ENCODE measurements at places on chromosomes 2 and 18.

- H3K27ac ChIP-seq = no peak overlapping the region
- no peaks in the 10 kb centered on the region for H3K27me3 ChIP-seq
- H3K36me3 ChIP-seq = no peaks in the 10 kb centered on the region
- H3K4me3 ChIP-seq = no peak overlapping the region
- no peaks in the 10 kb centered on the region for H3K4me1 ChIP-seq
Observed at GRCh38 chr2:46422717-46423394, 56.5 kb upstream of the TMEM247 start.

- H3K36me3 ChIP-seq = no peaks in the 10 kb centered on the region
- no peaks in the 10 kb centered on the region for H3K27me3 ChIP-seq
- H3K27ac ChIP-seq = no peak overlapping the region
- H3K4me1 ChIP-seq = no peaks in the 10 kb centered on the region
- DNase-seq = no peak
Observed at GRCh38 chr18:31454066-31454708, 6.6 kb downstream of the DSG3 start.

DNA sequence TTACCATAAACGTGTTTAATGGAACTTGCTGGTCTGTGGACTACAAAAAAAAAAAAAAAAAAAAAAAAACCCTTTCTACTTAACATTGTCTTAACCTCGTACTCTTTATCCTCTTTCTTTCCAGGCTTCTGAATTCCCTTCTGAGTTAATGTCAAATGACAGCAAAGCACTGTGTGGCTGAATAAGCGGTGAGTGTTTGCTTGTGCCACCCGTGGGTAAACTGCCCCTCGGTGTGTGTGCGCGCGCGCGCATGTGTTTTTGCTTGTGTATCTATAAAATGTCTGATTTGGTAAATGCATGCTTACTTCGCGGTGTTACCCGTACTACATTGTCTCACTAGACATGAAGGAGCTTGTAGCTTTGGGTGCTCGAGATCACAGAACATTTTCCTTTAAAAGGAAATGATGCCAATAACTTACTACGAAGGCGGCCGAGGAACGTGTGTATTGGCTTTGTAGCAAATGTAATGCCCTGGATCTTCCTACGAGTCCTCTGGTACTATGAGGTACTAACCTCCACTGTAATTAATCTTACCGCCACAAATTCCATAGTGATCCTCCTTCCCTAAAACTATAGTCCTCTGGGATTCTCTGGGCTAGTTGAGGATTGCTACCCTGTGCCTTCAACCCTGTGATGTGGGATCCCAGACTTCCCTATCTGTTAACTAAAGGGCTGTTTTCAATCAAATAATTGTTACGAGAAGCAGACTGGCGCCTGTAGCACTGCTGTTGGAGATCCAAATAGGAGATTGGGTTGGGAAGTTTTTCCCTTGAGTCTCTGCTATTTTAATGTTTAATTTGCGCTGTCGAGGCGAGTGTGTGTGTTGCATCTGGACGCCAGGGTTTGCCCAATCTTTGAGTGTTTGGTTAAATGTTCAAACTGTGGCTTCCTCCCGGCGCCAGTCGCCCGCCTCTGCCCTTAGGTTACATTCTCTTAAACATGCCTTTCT, 1.1 kb downstream of the ID2 start:
- no peaks in the 10 kb centered on the region for H3K4me1 ChIP-seq
- DNase-seq = peak; percentile 19
- H3K27me3 ChIP-seq = no peaks in the 10 kb centered on the region

DNA sequence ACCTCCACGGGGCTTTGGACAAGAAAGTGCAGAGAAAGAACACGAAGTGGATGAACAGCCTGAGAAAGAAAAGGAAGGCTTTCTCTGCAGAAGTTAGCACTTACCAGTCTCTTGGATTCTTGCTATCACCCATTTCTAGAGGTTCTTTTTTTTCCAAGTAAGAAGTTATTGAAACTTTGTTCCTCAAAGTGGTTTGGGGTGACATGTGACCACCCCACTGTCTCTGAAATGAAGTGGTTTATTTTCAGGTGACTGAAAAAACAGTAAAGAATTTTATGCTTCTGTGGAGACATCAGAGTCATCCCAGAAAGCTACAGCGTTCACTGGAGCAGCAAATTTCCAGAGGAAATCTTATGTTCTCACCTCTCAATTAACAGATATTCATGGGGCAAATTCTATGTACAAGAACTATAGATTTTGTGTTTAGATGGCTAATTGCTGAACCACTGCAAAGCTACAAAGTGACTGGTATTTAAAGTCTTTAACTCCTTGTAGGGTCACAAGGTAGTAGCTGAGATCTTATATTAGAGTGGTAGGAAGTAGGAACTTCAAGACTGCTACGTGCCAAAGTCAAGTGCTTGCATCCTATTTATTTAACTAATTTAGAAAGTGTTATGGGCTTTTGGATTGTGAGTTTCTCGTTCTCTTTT, 267.5 kb downstream of the TGIF1 start:
- H3K4me3 ChIP-seq = no peak overlapping the region
- peaks cover 29% of the 10 kb centered on the region for H3K4me1 ChIP-seq
- no peaks in the 10 kb centered on the region for H3K27me3 ChIP-seq
- no peaks in the 10 kb centered on the region for H3K36me3 ChIP-seq
- DNase-seq = no peak
- no peak overlapping the region for H3K27ac ChIP-seq

DNA sequence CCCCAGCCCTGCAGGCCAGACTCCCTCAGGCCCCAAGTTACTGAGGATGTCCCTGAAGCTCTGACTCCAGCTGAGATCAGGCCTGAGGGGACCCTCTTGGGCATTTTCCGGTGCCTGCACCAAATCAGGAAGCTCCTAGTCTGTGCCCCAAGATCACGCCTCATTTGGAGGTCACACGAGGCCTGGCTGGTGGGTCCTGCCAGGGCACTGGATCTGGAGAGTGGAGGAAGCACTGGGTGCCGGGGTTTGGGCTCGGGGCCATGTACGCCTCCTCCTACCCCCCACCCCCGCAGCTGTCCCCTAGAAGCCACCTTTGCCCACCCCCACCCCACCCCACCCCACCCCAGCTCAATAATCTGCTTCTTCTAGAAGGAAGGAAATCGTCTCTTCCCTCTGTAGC, 16.2 kb downstream of the SH2D6 start:
- H3K27ac ChIP-seq = no peak overlapping the region
- H3K4me3 ChIP-seq = no peak overlapping the region
- no peak for DNase-seq
- H3K27me3 ChIP-seq = no peaks in the 10 kb centered on the region

DNA sequence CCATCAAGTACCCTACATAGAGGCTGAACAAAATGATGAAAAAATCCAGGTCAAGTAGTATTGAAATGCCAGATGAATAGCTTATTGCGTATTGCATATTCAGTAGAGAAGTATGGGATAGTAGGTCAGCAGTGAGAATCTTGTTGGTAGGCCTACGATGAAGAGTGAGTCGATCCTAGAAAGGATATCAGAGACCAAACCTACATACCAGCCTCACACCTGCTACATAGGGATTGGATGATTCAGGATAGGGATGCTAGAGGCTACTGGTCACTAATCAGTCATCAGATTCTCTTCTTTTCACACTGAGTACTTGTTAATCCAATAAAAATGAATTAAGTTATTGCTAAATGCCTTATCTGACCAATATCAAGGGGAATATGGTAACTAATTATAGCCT, 274.5 kb downstream of the DSEL start:
- H3K27ac ChIP-seq = no peak overlapping the region
- H3K4me1 ChIP-seq = no peaks in the 10 kb centered on the region
- DNase-seq = no peak
- no peaks in the 10 kb centered on the region for H3K27me3 ChIP-seq

GRCh38 chr2:187477051-187477450, 29.0 kb upstream of the CALCRL start:
- H3K27me3 ChIP-seq = no peaks in the 10 kb centered on the region
- H3K4me3 ChIP-seq = no peak overlapping the region
- peaks cover 10% of the 10 kb centered on the region for H3K36me3 ChIP-seq
- H3K27ac ChIP-seq = no peak overlapping the region
- no peak for DNase-seq

GRCh38 chr2:154620471-154620870, 78.0 kb upstream of the KCNJ3 start:
- no peak overlapping the region for H3K4me3 ChIP-seq
- no peaks in the 10 kb centered on the region for H3K27me3 ChIP-seq
- H3K4me1 ChIP-seq = no peaks in the 10 kb centered on the region
- no peak for DNase-seq
- no peaks in the 10 kb centered on the region for H3K36me3 ChIP-seq
- H3K27ac ChIP-seq = no peak overlapping the region

- H3K27me3 ChIP-seq = no peaks in the 10 kb centered on the region
- no peaks in the 10 kb centered on the region for H3K36me3 ChIP-seq
- no peak overlapping the region for H3K4me3 ChIP-seq
- H3K27ac ChIP-seq = no peak overlapping the region
- peak; percentile 14 for DNase-seq
Observed at GRCh38 chr18:75161256-75162028, 47.5 kb downstream of the PTGR3 start.

DNA sequence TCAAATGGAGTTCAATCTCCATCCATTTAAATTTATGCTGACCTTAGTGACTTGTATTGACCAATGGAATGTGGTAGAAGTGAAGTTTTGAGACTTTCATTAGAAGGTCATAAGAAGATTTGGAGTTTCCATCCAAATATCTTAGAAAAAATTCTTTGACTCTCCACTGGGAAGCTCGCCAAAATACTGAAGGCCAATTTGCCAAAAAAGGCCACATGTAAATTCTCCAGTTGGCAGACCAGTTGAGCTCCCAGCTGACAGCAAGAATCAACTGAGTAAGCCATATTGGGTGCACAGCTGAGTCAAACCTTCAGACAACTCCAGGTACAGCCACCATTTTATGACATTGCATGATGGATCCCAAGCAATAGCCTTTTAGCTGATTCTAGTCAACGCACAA, 228.3 kb upstream of the SETBP1 start:
- no peak for DNase-seq
- no peaks in the 10 kb centered on the region for H3K36me3 ChIP-seq
- no peaks in the 10 kb centered on the region for H3K4me1 ChIP-seq
- no peaks in the 10 kb centered on the region for H3K27me3 ChIP-seq
- no peak overlapping the region for H3K27ac ChIP-seq

GRCh38 chr2:72993147-72993932, 76.0 kb downstream of the EMX1 start:
- peaks cover 11% of the 10 kb centered on the region for H3K36me3 ChIP-seq
- no peak overlapping the region for H3K27ac ChIP-seq
- H3K4me1 ChIP-seq = peaks cover 2% of the 10 kb centered on the region
- H3K27me3 ChIP-seq = no peaks in the 10 kb centered on the region
- H3K4me3 ChIP-seq = no peak overlapping the region

DNA sequence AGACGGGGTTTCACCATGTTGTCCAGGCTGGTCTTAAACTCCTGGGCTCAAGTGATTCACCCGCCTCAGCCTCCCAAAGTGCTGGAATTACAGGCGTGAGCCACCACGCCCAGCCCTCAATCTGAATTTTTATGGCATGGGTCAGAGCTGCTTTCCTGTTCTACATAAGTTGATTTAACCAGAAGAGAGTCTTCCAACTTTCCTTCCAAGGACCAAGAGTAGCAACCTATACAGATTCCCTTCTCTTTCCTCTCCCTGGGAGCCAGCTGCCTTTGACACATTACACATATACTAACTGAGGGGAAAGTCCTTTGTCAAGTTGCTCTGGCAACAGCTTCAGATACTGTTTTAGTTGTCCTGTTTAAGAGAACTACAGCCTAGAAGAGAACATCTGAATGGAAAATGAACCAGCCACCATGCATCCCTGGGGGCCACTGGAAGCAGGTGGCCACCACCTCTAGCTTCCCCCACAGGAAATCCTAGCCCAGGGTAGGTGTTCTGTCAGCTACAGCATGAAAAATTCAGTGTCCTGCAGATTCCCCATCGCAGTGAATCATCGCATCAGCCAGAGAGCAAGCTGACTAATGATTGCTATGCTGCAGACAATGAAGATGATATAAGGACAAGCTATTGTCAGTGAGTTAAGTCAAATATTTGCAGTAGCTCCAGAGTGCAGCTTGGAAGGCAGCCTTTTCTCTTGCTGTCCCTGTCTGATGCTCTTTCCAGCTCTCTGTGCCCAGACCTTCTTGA, 62.9 kb downstream of the POMC start:
- no peaks in the 10 kb centered on the region for H3K27me3 ChIP-seq
- DNase-seq = no peak
- no peak overlapping the region for H3K27ac ChIP-seq
- no peaks in the 10 kb centered on the region for H3K36me3 ChIP-seq
- H3K4me1 ChIP-seq = no peaks in the 10 kb centered on the region

GRCh38 chr2:124316133-124316532, 291.0 kb downstream of the CNTNAP5 start:
- H3K36me3 ChIP-seq = no peaks in the 10 kb centered on the region
- no peak for DNase-seq
- no peaks in the 10 kb centered on the region for H3K4me1 ChIP-seq
- H3K4me3 ChIP-seq = no peak overlapping the region
- H3K27me3 ChIP-seq = no peaks in the 10 kb centered on the region

- H3K27me3 ChIP-seq = no peaks in the 10 kb centered on the region
- H3K27ac ChIP-seq = no peak overlapping the region
- H3K4me3 ChIP-seq = no peak overlapping the region
Observed at GRCh38 chr2:193584522-193584938, 1389.8 kb upstream of the TMEFF2 start.

DNA sequence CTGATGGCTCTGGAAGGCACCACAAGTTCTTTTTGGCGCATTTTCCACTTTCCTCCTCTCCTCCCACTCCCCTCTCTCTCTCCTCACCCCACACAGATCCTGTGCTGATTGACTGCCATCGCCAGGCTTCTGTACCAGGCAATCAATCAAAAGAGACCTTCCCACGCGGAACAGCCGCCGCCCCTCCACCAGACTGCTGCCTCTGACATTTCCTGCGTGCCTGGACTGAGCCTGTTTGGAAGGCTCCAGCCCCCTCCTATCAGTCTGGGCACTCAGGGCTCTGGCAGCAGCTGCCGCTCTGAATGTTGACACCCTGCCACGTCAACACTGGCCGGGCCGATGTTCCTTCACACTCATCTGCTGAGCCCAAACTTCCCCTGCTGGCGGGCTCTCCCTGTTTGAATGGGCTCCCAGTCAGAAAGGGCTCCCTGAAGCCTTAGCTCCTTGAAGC, 467.7 kb downstream of the EPHA4 start:
- no peak overlapping the region for H3K4me3 ChIP-seq
- H3K27ac ChIP-seq = no peak overlapping the region
- no peaks in the 10 kb centered on the region for H3K4me1 ChIP-seq
- no peaks in the 10 kb centered on the region for H3K36me3 ChIP-seq
- H3K27me3 ChIP-seq = no peaks in the 10 kb centered on the region
- DNase-seq = peak; percentile 8

DNA sequence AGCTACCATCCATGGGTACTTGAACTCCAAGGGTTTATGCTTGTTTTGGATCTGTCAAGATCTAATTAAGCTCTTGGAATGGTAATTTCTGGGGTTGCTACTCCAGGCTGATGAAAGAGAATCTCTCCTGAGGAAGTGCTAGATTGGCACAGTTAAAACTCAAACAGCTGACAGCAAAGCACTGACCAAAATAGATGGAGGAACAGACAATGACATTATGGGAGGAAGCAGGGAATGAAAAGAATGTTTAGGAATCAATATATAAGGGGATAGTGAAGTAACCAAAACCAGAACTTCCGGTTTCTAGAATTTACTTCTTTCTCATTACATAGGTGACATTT, 6.3 kb downstream of the THUMPD2 start:
- peaks cover 24% of the 10 kb centered on the region for H3K36me3 ChIP-seq
- no peak for DNase-seq
- no peak overlapping the region for H3K27ac ChIP-seq
- H3K27me3 ChIP-seq = no peaks in the 10 kb centered on the region
- H3K4me1 ChIP-seq = no peaks in the 10 kb centered on the region

- H3K36me3 ChIP-seq = no peaks in the 10 kb centered on the region
- no peak overlapping the region for H3K4me3 ChIP-seq
- no peaks in the 10 kb centered on the region for H3K4me1 ChIP-seq
- no peaks in the 10 kb centered on the region for H3K27me3 ChIP-seq
Observed at GRCh38 chr2:33788044-33788443, 188.9 kb upstream of the FAM98A start.

GRCh38 chr2:160918906-160919503, 241.2 kb upstream of the TANK start:
- no peaks in the 10 kb centered on the region for H3K4me1 ChIP-seq
- H3K36me3 ChIP-seq = no peaks in the 10 kb centered on the region
